Posterior cingulate gyrus (tissue), 11 donors: ENCODE measurements at places on chromosomes 4 and X.
A peak's percentile ranks its signal among the peaks of the same experiment; 100 is the strongest.

DNA sequence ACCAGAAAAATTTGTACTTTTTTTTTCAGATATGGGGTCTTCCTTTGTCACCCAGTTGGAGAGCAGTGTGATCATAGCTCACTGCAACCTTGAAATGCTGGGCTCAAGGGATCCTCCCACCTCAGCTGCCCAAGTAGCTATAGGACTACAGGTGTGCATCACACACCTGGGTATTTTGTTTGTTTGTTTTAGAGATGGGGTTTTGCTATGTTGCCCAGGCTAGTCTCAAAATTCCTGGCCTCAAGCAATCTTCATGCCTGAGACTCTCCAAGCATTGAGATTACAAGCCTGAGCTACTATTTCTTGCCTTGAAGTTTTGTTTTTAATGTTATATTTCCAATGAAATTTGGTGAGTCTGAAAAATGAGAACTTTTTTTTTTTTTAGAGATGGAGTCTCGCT lies 847.8 kb downstream of the TRIML1 start:
- no peak for DNase-seq

- no peak for DNase-seq
Measured at GRCh38 chr4:158461336-158461735, 60.3 kb upstream of the RXFP1 start.

DNA sequence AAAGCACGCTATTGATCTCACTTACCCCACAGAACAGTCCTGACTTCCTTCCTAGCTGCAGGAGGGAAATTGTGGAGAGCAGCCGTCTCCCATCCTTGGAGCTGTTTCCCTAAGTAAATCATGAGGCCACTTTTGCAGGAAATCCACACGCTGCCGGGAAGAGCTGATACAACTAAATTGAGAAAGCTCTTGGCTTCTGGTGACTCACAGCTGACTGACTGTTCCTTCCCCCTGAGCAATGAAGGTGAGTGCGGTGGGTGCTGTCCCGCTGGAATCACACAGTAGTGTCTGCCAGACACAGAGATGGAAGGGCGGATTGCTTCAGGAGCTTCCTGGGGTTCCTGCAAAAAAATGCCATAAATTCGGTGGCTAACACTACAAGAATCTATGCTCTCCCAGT lies 268.9 kb downstream of the ASMT start:
- DNase-seq: no peak

GRCh38 chrX:6149060-6149872 lies 79.4 kb downstream of the NLGN4X start:
- DNase-seq: no peak

- DNase-seq: no peak
Measured at GRCh38 chrX:17053502-17053901, 107.0 kb downstream of the REPS2 start.

GRCh38 chr4:127997534-127998388 lies 32.6 kb downstream of the ABHD18 start:
- DNase-seq: no peak

DNA sequence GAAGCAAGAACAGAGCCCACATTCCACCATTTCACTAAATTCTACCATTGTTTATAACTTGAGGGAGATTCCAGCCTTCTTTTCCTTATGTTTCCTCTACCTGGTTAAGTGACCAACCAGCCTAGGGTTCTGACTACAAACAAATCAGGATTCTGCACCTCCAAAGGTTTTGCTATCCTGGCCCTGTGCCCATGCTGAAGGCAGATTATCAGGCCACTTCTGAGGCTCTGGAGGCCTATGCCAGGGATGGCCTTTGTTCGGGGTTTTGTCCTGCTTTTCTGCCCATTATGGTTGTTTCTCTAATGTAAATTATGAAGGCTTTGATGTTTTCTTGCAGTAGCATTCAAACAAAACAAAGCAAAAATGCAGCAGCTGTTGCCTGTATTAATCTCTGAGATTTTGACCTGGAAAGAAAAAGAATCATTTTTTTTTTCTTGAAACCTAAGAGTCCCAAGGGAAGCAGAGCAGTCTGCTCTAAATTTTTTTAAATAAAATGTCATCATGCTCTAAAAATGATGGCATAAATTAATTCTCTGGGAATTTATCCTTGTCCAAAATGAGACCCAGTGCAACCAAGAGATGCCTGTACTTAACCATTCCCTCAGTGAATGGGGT lies 55.6 kb downstream of the RNF150 start:
- DNase-seq: no peak

DNA sequence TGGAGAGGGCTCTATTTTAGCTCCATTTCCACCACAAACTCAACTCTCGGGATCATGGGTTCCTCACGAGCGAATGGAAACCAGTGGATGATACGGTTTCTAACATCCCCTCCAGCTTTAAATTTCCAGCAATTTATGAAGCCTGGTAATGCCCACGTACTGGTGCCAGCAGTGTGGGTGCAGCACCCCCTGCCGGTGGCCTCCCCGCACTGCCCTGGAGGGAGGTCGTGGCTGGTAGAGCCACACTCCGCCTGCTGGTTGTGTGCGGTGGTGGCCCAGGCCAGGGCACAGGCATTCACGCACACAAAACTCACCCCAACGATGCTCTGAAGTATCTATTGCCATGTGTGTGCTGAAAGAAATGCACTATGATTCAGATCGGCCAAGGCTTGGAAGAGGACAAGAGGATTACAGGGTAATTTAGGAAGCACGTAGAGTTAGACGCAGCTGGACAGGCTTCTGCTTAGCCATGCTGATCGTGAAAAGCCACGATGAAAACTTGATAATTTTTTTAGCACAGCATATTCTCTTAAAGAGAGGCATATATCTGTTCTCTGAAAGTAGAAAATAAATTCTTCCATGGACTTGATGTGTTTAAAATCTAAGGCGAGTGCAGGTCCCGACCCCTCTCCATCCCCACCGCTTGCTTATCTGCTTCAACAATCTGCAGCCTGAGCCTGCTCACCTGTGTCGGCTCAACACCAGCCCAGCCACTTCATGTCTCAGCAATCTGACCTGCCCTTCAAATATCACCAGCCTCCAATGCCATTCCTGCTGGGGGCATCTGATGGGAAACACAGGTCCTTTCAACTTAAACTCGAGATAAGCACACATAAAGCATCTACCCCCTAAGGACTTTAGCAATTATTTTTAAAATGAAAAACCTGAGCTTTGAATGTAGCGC lies 59.1 kb downstream of the SCD5 start:
- peak; percentile 81 for DNase-seq

DNA sequence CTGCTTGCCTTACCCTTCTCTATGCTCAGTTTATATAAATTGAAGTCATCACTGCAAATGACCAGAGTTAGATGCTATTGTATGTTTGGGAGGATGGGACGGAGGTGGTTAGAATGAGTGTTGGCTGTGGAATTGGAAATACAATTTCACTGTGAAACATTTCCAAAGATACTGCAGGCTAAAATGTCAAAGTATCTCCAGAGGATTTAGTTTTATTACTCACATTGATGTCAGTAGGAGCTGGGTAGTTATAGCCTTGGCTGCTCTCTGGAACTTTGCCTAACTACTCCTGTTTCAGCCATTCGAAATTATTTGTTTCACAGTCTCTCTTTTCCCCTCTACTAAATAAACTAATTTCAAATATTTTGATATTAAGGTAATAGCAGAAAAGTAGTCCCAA lies 92.6 kb upstream of the PPP3CA start:
- no peak for DNase-seq

- no peak for DNase-seq
Measured at GRCh38 chr4:15414551-15415091, 13.2 kb upstream of the C1QTNF7 start.

DNA sequence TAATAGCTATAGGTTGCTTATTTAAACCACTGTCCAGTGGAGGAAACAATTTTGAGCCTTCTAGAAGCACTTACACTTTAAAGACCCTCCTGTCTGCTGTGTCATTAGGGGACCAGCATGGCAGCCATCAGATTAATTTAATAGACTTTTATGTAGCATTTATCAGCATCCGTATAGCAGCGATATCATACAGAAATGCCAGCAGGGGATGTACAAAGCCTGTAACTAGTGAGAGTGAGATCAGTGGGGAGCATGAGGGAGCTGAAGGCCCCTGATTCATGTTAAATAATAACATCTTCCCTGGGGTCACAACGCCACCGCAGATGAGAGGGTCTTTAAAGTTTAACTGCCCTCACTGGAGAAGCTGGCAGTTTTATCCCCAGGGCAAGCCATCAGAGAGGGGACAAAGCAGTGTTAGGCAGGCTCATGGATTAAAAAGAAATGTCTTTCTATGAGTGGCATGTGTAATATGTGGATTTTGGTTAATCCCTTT lies 144.7 kb downstream of the PDGFRA start:
- DNase-seq: no peak

GRCh38 chr4:162682651-162683050 lies 484.0 kb downstream of the NAF1 start:
- no peak for DNase-seq

DNA sequence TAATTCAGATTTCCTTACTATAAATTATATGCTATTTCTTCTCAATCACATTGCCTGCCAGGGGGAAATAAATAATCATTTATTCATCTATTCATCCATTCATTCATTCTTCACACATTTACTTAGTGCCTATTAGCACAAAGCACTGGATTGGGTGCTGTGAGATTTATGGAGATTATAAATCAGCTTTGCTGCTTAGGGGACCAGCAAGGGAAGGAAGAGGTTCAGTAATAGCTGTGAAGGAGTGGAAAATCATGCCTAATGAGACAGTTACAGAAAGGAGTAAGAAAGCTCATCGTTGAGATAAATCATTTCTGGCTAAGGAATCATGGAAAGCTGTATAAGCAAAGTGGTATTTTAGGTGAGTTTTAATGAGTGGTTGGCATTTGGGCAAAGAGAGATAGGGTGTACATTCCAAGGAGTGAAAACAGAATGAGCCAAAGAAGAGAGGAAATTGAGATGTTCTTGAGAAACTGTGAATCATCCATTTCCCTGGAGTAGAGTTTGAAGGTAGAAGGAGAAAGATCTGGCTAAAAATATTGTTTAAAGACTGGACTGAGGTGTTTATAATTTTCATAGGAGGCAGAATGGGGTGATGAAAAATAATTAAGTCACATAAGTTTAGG lies 9.6 kb downstream of the ARSJ start:
- DNase-seq: no peak

DNA sequence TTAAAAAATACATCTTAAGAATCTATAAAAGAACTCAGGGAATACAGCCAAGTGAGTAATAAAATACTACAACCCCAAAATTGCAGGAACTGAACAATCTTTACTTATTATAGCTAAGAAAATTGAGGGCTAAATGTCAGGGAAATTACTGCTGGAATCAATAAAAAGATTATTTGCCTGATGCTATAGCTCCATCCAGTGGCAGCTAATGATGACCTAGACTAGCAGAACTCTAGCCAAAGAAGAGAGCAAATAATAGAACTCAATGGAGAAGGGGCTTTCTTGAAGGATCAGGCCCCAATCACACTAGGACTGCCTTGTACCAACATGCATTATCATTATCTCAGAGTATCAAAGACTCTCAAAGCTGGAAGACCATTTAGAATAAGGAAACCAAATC lies 85.0 kb upstream of the FAM241A start:
- DNase-seq: no peak

- no peak for DNase-seq
Measured at GRCh38 chr4:154586296-154587033, 4.1 kb downstream of the FGA start.

DNA sequence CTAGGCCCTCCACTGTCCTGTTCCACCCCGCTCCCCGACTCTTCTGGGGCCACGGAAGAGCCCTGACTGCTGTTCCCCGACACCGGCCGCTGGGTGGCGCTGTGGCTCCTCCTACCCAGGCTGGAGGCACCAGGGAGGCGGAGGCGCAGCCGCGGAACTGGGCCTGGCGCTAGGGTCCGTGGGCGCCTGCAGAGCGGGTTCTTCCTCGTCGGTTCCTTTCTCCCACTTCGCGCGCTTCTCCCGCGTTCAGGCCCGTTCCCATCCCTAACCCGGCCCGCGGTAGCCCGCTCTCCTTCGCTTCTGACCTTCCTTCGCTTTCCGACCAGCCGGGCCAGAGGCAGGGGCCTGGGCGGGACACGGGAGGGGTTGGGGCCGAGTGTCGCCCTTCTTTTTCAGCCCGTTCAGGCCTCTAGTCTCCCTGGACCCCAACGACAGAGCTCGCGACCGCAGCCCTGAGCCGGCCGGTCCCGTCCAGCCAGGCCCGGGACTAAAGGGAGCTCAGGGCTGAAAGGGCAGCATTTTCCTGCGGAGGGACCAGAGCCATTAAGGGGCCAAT lies 34.3 kb downstream of the NALF2 start:
- peak; percentile 45 for DNase-seq

DNA sequence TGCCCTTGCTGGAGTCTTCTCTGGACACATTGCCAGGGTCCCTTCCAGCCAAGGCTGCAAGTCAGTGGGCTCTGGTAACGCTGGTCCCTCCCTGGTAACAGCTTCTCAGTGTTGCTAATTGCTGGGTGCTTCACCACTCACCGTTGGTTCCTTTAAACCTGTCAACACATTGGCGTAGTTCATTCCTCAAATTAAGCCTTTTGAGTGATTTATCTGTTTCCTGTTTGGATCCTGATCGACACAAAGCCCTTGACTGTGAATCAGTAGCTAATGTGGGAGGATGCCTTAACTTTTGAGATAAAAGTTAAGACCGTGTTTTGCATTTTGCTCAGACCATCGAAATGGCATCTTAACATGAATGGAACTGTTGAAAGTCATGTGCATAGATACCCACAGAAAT lies 125.9 kb downstream of the AMELX start:
- DNase-seq: no peak

GRCh38 chrX:6679988-6680387 lies 145.1 kb upstream of the VCX3A start:
- no peak for DNase-seq

- no peak for DNase-seq
Measured at GRCh38 chrX:141180851-141181250, 3.9 kb upstream of the LDOC1 start.

DNA sequence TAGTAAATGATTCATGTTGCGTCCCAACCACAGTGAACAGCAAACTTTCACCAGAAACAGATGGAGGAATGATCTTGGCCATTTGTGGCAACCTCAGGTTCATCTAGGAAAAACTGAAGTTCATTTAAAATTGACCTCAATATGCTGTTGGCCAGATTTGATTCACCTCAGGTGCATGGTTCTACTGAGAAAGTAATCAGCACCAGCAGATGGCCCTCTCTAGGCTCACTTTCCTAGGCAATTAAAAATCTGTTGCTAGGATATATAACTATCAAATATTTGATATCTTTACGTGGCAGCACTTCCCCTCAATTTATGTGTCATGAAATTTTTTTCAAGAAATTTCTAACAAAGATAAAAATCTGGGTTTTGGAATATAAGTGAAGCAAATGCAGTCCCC lies 344.7 kb downstream of the GALNTL6 start:
- no peak for DNase-seq
